ENCODE measurements at places on chromosomes 2 and 18.
A peak's percentile ranks its signal among the peaks of the same experiment; 100 is the strongest.

GRCh38 chr2:46776687-46777327, 138.8 kb downstream of the MCFD2 start:
- DNase-seq: peak; percentile 53

GRCh38 chr18:29147944-29148343, 971.0 kb upstream of the CDH2 start:
- DNase-seq: no peak

DNA sequence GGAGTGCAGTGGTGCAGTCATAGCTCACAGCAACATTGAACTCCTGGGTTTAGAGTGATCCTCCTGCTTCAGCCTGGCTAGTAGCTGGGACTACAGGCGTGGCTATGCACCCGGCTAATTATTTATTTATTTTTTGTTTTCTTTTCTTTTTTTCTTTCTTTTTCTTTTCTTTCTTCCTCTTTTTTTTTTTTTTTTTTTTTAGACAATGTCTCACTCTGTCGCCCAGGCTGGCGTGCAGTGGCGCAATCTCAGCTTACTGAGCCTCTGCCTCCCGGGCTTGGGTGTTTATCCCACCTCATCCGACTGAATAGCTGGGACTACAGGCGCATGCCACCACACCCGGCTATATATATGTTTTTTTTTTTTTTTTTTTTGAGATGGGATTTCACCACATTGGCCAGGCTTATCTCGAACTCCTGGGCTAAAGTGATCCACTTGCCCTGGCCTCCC, 1.4 kb upstream of the ANXA4 start:
- no peak for DNase-seq

- DNase-seq: no peak
Observed at GRCh38 chr2:181074457-181074856, 94.1 kb downstream of the UBE2E3 start.

- DNase-seq: no peak
Observed at GRCh38 chr2:12778811-12779579, 62.3 kb downstream of the TRIB2 start.

GRCh38 chr2:176479961-176480360, 210.7 kb downstream of the MTX2 start:
- no peak for DNase-seq

DNA sequence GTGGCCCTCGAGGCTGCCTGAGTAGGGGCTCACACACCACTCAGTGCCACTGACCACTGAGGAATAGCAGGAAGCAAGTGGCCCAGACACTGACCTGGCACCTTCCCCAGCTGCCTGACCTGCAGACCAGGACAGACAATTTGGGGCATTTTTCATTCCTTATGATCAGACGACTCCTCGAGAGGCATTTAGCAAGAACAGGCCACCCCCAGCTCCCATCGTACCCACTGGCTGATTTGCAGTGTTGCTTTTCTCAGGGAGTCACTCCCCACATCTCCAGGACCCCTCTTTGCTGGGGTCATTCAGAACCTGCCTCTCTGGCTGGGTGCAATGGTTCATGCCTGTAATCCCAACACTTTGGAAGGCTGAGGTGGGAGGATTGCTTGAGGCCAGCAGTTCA, 185.7 kb downstream of the HAUS1 start:
- no peak for DNase-seq

GRCh38 chr2:231211486-231211885, 13.1 kb downstream of the ARMC9 start:
- DNase-seq: no peak

GRCh38 chr2:19806131-19806530, 95.7 kb downstream of the TTC32 start:
- DNase-seq: no peak

DNA sequence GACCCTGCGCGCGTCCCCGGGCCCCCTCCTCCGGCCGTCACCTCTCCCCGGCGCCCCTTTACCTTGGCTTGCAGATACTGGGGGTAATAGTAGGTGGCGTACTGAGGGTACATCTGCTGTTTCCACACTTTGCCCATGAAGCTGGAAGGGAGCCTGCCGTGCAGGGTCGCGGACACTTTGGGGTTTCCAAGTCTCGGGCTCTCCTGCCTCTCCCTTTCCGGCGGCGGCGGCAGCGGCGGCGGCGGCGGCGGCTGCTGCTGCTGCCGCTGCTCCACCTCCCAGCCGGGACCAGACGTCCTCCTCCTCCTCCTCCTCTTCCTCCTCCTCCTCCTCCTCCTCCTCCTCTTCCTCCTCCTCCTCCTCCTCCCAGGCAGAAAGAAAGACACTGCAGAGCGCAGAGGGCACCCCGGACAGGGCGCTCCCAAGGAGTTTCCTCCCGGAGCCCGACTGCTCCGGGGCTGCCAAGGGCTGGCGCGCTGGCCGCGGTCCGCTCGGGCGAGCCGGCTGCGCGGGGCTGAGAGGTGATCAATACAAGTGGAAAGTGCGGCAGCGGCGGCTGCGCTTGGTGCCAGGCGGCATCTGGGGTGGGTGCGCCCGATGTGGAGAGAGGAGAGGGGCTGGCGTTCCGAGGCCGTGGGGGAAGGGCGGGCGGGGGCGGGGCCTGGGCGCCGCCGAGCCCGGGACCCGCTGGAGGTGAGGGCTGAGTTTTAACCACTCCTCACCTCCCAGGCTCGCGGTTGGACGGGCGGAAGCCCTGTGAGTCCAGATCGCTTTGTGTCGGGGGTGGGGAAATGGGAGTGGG, at the start of gene RBMS1:
RBMS1 (minus strand) TSS at position 581 of the 802 bp plus-strand sequence; CDS start at position 137, 444 bp downstream.
- DNase-seq: peak; percentile 53

DNA sequence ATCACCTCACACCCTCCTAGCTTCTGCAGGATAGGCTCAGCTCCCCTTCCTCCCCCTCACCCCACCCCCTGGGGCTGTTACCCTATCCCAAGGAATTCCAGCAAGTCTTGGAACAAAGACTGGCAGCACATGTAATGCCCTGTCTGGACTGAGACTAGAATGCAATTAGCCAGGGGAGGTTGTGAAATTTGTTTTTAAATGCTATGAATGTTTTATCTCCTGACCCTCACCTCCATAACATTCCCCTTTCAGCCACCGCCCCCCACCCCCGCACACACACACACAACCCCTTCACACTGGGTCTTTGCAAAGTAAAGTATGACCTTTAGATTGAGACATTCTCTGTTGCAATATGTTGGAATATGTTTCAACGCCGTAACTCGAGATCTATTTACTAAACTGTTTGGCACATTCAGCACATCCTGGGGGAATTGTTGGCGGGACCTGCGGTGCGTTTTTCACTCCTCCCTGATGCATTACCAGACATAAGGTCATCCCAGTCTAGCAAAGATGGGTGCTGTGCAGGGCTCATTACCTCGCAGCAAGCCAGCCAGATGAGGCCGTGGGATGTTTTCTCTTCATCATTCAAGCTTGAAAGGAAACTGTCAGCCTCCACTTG, 290.7 kb upstream of the SLC14A2 start:
- DNase-seq: no peak

GRCh38 chr2:181876614-181877063, 14.9 kb upstream of the ITPRID2 start:
- no peak for DNase-seq

GRCh38 chr2:145199042-145199441, 679.1 kb upstream of the ZEB2 start:
- no peak for DNase-seq

- no peak for DNase-seq
Observed at GRCh38 chr2:215692387-215693079, 256.7 kb upstream of the FN1 start.

DNA sequence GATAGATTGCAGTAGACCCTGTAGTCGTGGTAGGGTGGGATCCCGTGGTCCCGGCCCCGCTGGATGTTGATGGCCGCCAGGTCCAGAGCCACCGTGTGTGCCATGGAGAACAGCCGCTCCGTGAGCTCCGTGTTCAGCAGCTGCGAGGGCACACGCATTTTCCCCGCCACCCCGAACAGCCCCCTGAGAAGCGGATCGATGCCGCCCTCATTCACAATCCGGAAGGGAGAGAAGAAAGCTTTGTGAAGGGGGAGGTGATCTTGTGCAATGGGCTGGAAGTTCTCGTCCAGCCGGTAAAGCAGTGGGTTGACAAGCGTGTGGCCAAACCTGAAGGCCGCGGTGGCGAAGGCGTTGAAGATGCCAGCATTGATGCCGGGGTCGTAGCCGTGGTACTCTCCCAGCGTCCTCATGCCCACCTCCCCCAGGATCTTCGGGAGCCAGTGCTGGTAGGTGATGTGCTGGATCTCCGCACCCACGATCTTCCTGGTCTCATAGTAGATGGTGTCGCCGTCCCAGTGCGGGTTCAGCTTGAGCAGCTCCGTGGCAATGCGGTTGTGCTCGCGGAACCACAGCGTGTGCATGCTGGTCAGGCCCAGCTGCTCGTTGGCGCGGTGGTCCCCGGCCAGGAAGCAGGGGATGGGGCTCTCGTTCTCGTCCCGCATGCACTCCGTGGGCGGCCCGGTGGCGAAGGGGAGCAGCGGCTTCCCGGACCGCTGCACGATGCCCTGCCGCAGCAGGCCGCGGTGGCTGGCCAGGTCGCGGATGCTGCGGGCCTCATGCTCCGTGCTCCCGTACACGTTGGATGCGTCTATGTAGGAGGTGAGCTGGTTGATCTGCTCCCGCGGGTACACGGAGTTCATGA, 95.8 kb downstream of the PXDN start:
- DNase-seq: no peak

GRCh38 chr2:241066893-241067341, 35.2 kb downstream of the MTERF4 start:
- peak; percentile 35 for DNase-seq

DNA sequence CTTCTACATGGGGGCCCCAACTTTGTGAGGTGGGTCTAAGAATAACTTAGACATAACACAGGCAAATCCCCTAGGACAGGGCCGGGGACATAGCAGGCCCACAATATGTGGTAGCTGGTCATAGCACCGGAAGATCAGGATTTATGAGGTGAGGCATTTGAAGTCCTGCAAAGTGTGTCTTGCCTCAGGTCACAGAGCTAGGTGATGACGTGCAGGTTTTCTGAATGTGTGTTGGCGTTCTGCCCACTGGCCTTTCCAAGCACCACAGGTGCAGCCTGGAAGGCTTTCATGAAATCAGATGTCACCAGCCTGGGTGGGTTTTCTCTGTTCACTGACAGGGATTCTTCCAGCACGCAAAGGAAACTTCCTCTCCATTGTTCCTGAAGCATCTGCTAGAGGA, 119.1 kb downstream of the LRATD1 start:
- DNase-seq: no peak

DNA sequence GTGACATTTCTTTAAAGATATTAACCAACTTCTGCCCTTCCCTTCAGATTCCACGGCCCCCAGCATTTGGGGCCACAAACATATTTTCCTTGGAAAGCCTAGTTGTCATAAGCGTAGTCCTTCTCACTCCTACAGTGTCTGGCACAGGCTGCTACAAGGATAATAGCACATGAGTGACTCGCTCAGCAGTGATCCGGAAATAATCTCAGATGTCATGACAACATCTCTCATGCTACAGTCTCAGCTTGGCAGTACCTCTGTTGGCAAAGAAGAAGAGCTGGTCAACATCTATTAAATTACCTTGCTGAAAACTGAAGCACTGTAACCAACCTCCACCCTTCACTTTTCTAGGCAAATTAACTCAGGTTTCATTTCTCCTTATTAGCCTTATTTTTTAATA, 351.7 kb downstream of the RAD51AP2 start:
- DNase-seq: no peak

DNA sequence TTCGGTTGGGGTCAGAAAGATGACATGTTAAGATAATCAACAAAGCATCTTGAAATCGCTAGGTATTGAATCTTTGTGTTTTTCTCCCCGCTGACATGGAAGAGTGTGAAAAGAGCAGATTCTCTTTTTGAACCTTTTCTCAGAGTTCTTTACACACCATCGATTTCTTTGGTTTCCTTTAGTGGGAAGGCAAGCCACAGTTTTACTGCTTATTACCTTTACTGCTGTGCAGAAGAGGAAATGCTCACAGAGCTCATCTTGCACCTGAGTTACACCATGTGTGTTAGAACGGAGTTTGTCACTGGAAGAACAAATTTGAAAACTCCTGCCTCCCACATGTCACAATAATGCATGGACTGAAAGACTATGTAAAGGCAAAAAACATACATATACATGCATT, 45.3 kb upstream of the PDK1 start:
- no peak for DNase-seq

DNA sequence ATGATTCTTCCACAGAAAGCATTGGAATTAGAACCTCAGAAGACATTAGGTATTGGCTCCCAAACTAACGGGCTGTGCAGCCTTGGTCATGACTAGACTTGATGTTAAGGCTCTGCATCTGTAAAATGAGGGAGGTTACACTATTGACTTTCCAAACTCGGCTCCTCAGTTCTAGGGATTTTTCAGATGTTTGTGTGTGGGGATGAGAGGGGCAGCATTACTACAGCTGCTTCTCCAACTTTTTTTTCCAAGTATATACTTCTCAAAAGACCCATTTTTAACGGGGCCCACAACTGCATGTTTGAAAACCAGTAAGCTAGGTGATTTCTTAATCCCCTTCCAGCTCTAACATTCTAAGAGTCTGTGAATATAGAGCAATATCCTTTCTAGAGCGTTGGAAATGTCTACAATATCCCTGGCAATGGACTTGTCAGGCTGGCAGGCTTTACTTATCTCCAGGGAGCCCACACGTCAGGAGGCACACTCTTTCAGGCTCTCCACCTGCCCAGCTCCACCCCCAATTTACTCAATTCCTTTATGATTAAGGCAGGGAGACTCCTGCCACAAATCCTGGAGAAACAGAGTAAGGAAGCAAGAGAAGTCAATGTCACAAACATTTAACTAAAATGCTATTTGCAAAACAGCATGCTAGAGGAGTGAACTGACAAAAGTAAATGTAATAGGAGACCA, 844 bp upstream of the MPV17 start:
- DNase-seq: no peak

DNA sequence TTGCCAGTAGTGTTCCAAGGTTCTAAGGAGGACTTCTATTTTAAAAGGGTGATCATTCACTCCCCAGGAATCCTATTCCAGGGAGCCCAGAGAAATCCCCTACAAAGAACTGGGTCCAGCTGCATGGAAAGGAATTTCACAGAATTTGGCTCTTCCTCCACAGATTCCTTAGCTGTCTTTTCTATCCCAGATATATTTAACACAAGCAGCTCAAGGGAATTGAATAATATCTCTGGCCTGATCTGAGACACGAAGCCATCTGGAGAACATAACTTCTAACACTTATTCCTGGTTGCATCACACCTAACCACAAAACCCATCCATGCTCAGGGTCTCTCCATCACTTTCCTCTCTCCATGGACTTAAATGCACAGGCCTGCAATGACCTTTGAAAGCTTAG, 306.7 kb upstream of the ACVR2A start:
- DNase-seq: no peak

GRCh38 chr2:238108423-238109183, 8.5 kb downstream of the ESPNL start:
- peak; percentile 67 for DNase-seq
